GM12878 (cell line): ENCODE measurements at places on chromosomes 7 and 10. TPM values are rescaled to one million over a fixed set of nuclear protein-coding genes. Genes with fewer than 3 reads are reported as not detected.

The LDB3 gene
- total RNA-seq, result 0.05 TPM in 1 of 2 replicates, not detected in the other

DNA sequence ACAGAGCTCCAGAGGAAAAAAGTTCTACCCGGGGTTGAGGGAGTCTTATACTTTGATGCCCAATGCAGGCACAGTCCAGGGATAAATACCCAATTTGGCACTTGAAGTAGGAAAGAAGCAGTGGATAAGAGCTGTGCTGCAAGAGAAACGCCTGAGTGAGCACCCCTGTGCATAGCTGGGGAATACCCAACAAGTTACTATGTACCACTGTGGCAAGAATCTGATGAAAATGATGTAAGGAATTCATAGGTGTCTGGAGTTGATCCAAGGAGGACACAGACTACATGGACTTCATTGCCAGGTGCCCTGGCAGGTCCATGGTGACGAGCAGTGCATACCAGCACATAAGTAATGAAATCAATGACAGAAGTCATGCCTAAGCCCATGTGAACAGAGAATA lies 183.7 kb upstream of the FEZF1 start:
- DNase-seq, result no peak

DNA sequence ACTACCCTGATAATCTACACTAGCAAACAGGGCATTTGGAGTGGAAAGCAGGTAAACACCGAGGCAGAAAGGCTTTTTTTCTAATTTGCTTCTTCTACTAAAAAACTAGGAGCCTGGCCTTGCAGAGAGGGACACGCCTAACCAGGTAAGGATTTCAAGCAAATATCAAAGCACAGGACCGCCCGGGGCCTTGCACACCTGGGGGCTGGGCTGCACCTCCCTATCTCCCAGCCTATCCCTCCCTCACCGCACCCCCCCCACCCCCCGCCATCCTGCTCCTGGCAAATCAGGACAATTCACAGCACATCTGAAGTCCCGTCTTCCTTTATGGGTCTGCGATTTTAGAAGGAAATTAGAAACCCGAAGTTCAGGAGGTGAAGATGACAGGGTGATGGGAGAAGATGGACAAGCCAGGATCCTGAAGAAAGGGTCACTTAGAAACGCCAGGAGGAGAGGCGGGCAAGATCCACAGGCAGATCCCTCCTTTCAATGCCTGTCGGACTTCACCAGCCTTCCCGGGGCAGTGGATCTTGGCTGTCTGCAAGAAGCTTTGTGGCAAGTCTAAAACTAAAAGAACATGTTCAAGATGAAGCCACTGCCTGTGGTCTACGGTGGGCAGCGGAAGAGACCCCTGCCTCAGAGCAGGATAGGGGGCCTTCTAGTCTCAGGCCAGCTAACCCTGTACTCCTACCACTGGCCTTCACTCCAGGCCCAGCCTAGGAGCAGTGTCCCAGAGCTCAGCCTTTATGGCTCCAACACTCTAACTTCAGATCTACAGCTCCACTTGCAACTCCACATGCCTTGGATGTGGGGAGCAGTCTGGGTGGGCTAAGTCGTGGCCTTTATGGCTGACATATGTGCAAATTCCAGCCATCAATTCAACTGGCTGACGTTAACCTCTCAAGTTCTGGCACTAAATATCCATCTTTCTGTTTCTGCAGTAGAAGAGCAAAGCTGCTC lies 43.9 kb downstream of the TNS3 start:
- DNase-seq, result no peak

DNA sequence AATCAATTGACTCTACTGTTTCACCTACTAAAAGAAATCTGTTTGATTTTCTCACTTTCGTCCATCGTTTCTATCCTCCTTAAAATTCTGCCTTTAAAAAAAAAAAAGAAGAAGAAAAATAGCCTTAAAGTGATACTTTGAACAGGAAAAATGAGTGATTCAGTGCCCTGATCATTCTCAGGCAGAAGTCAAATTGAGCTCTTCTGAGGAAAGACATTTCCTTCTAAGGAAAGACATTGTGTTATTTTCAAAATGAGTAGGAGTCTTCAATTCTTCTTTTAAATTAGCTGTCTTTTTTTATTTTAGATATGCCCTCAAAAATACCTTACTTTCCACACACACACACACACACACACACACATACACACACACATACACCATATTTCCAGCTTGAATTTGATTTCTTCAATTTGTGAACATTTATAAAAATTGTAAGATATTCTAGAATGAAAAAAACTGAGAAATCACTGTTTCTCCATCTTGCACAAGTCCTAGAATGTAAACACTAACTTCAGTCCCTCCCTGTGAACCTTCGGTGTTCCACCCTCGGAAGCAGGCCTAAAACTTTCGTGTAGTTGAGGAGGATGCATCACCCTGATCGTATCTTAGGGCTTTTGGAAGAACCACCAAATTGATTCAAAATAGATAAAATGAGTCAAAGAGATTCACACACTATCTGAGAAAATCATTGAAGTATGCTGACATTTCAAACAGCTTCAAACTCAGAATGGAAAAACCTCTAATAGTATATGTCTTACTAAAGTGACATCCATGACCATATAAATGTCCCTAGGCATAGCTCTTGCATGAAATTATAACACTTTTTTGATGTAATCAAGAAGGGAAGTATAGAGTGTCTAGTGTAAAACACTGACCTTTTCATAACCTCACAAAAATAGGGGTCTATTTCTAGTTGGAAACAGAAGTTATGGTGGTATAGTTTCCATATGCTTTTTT lies 270.8 kb downstream of the GATA3 start:
- DNase-seq, result no peak

GRCh38 chr10:105413997-105414396 lies 772.9 kb downstream of the SORCS3 start:
- no peak for DNase-seq

- no peak for DNase-seq
Measured at GRCh38 chr7:150379441-150380379, 580 bp downstream of the ZNF775 start.

GRCh38 chr10:72690071-72690755 lies 1.7 kb upstream of the MCU start:
- DNase-seq, result no peak

- DNase-seq, result no peak
Measured at GRCh38 chr7:127892488-127893314, 138.5 kb downstream of the LRRC4 start.
